IMR-90 (cell line): ENCODE measurements at places on chromosomes 2 and 18. TPM values are rescaled to one million over a fixed set of nuclear protein-coding genes. Genes with fewer than 3 reads are reported as not detected.

Gene SIGLEC15
- 0.83 and 1.1 TPM in 2 replicates for total RNA-seq

DNA sequence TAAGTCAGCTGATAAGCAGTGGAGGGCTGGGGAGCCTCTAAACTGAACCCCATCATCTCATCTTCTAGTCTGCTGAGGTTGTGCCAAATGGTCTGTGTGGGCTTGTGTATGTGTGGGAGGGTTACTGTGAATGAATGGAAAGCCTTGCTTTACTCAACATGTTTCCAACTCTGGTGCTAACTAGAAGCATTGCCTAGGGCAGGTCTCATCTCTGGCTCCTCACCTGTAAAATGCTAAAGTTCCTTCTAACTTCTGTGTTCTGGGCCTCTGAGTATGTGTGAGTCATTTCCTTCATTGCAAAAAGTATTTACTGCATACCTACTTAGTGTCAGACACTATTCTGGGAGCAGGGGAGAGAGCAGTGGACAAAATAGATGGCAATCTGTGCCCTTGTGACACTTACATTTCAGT lies 1.3 kb downstream of the LIPG start:
- no peak for DNase-seq
- H3K4me3 ChIP-seq = no peak overlapping the region
- H3K4me1 ChIP-seq = peaks cover 7% of the 10 kb centered on the region
- no peaks in the 10 kb centered on the region for H3K36me3 ChIP-seq

GRCh38 chr2:220871909-220872308 lies 700.2 kb downstream of the EPHA4 start:
- no peaks in the 10 kb centered on the region for H3K4me1 ChIP-seq
- H3K36me3 ChIP-seq = no peaks in the 10 kb centered on the region
- no peaks in the 10 kb centered on the region for H3K27me3 ChIP-seq
- H3K27ac ChIP-seq = no peak overlapping the region
- no peak for DNase-seq

Gene GRB14
- total RNA-seq = not detected in 2 replicates

Gene SPC25
- total RNA-seq = 2.0 and 5.6 TPM in 2 replicates

GRCh38 chr2:205930209-205930608 lies 155.8 kb downstream of the INO80D start:
- no peaks in the 10 kb centered on the region; the same call in 1 of the 2 replicates for H3K4me1 ChIP-seq
- DNase-seq = peak; percentile 55
- H3K27me3 ChIP-seq = peaks cover 12% of the 10 kb centered on the region
- no peak overlapping the region for H3K4me3 ChIP-seq
- H3K27ac ChIP-seq = no peak overlapping the region
- no peaks in the 10 kb centered on the region for H3K36me3 ChIP-seq

Gene HOXD13
- not detected in 2 replicates for total RNA-seq

GRCh38 chr2:22788749-22789327 lies 596.1 kb upstream of the KLHL29 start:
- H3K4me3 ChIP-seq = no peak overlapping the region
- no peak for DNase-seq
- no peak overlapping the region for H3K27ac ChIP-seq
- H3K4me1 ChIP-seq = no peaks in the 10 kb centered on the region
- no peaks in the 10 kb centered on the region for H3K27me3 ChIP-seq

GRCh38 chr2:55061523-55062344 lies 11.5 kb upstream of the RTN4 start:
- H3K4me1 ChIP-seq = no peaks in the 10 kb centered on the region
- no peak overlapping the region for H3K27ac ChIP-seq
- no peak for DNase-seq
- no peaks in the 10 kb centered on the region for H3K36me3 ChIP-seq
- H3K4me3 ChIP-seq = no peak overlapping the region
- H3K27me3 ChIP-seq = no peaks in the 10 kb centered on the region

Gene LINC00305
- not detected in 2 replicates for total RNA-seq

Gene SLC23A3
- under 0.01 and 0.18 TPM in 2 replicates for total RNA-seq

- no peak overlapping the region for H3K27ac ChIP-seq
- H3K4me1 ChIP-seq = peaks cover 2% of the 10 kb centered on the region; the same call in 1 of the 2 replicates
- no peaks in the 10 kb centered on the region for H3K36me3 ChIP-seq
- DNase-seq = peak; percentile 5
- no peak overlapping the region for H3K4me3 ChIP-seq
These were observed 6.4 kb upstream of the RBM44 start for GRCh38 chr2:237791977-237792727.

DNA sequence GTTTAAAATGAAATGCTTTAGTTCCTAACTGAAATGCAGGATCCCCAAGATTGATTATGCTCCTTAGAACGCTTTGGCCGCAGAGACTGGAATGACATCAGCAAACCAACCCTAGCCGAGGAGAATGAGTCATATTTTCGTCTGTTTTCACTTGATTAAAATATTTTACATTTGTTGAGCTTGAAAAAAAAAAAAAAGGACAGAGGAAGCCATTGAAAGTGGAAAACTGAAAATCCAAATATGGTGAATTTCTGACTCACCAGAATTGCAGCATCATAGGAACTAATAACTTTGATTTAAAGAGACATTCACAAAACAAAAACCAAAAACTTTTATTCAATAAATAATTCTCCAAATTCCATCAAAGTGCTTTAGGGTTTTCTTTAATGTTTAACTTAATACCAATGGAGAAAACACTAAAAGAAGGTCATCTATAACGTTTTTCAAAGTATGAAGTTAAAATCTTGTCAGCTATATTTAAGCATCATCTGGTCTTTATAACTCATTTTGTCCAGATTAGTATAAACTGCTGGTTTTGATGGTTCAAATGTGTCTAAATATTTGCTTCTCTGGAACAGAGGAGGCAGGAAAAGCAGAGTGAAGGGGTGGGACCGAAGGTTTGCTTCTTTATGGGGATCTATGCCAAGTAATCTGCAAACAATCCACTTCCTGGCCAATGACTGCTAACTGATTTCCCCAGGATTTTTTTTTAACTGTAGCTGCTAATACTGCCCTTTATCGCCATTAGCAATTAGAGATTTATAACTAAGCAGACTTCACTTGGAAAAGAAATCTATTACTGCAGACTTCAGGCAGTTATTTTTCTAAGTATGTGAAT lies 30.9 kb upstream of the COL5A2 start:
- peak overlapping the region; percentile 5; the same call in 1 of the 2 replicates for H3K4me3 ChIP-seq
- peak overlapping the region; percentile 96 for H3K27ac ChIP-seq
- no peaks in the 10 kb centered on the region for H3K36me3 ChIP-seq
- no peaks in the 10 kb centered on the region for H3K27me3 ChIP-seq
- peak; percentile 98 for DNase-seq

GRCh38 chr2:13308989-13309388 lies 592.3 kb downstream of the TRIB2 start:
- no peak overlapping the region for H3K27ac ChIP-seq
- no peaks in the 10 kb centered on the region for H3K36me3 ChIP-seq
- no peaks in the 10 kb centered on the region for H3K4me1 ChIP-seq
- no peaks in the 10 kb centered on the region for H3K27me3 ChIP-seq

DNA sequence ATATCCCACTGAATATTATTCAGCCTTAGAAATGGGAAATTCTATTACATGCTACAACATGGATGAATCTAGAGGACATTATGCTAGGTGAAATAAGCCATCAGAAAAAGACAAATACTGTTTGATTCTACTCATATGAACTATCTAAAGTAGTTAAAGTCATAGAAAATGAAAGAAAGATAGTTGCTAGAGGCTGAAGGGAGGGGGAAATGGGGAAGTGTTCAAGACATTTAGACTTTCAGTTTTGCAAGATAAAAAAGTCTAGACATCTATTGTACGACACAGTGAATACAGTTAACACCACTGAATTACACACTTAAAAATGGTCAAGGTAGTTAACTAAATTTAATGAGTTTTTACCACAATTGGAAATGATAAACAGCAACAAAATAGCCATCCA lies 835.9 kb upstream of the CHAC2 start:
- no peak for DNase-seq
- H3K36me3 ChIP-seq = no peaks in the 10 kb centered on the region
- no peaks in the 10 kb centered on the region for H3K27me3 ChIP-seq
- peaks cover 4% of the 10 kb centered on the region for H3K4me1 ChIP-seq
- H3K4me3 ChIP-seq = no peak overlapping the region

Gene GRHL1
- 0.18 and 0.56 TPM in 2 replicates for total RNA-seq

DNA sequence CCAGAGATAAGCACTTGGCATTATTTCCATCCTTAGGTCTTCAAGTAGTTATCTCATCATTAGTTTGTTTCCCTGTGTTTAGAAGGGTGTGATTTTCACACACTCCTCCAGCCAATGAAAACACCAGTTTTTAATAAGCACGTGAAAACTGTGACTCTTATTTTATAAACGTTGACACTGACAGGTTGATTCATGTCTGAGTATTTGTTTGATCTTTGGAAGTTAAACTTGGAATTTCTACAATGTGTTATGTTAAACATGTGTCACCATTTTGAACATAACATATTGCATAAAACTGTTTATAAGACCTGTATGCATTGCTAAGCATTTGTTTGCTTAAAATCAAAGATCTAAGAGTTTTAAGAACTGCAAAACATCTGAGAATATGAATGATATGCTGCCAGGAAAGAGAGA lies 27.6 kb downstream of the SLC40A1 start:
- no peaks in the 10 kb centered on the region for H3K36me3 ChIP-seq
- peaks cover 6% of the 10 kb centered on the region for H3K4me1 ChIP-seq
- H3K4me3 ChIP-seq = no peak overlapping the region
- DNase-seq = no peak
- no peaks in the 10 kb centered on the region for H3K27me3 ChIP-seq
- H3K27ac ChIP-seq = no peak overlapping the region

GRCh38 chr2:195270466-195271039 lies 386.5 kb upstream of the SLC39A10 start:
- no peak overlapping the region for H3K27ac ChIP-seq
- no peaks in the 10 kb centered on the region for H3K4me1 ChIP-seq
- H3K4me3 ChIP-seq = no peak overlapping the region
- DNase-seq = no peak
- H3K27me3 ChIP-seq = no peaks in the 10 kb centered on the region

DNA sequence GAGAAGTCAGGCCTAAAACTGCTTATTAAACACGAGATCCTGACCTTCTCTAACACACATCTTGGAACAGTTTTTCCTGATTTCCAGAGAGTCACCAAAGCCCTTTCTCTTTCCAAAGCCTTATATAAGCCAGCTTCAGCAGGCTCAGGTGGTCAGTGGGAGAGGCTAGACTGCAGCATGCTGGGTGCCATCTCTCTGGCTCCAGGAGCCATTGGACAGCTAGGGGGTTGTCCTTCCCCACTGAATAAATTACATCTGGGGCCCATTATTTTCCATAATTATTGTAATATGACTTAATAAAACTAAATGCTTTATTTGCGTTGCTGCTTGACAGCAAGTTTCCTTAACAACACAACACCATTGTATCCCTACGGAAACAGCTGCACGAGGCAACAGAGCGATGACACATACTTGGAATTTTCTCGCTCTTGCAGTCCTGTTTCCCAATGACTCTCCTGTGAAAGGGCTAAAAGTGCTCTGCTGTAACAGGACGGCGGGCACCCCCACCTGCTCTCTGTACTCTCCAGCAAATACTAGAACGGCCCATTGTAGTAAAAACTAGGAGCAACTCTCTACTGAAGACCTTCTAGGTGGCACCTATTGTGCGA lies 160.6 kb downstream of the RNF144A start:
- no peaks in the 10 kb centered on the region for H3K4me1 ChIP-seq
- no peak overlapping the region for H3K4me3 ChIP-seq
- no peaks in the 10 kb centered on the region for H3K36me3 ChIP-seq
- no peak overlapping the region for H3K27ac ChIP-seq
- H3K27me3 ChIP-seq = no peaks in the 10 kb centered on the region

Gene OSR1
- 12.4 and 14.7 TPM in 2 replicates for total RNA-seq

DNA sequence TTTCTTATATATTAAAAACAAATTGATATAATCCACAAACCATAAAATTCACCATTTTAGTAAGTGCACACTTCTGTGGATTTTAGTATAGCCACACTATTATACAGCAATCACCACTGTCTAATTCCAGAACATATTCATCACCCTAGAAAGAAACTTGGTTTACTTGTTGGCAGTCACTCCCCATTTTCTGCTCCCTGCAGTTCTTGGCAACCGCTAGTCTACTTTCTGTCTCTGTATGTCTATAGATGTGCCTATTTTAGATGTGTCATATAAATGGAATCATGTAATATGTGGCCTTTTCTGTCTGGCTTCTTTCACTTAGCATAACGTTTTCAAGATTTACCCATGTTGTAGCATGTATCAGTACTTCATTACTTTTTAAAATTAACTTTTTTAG lies 5.7 kb downstream of the CKAP2L start:
- H3K27me3 ChIP-seq = no peaks in the 10 kb centered on the region
- H3K27ac ChIP-seq = no peak overlapping the region
- no peak overlapping the region for H3K4me3 ChIP-seq
- H3K4me1 ChIP-seq = peaks cover 3% of the 10 kb centered on the region
- H3K36me3 ChIP-seq = peaks cover 1% of the 10 kb centered on the region; the same call in 1 of the 2 replicates

DNA sequence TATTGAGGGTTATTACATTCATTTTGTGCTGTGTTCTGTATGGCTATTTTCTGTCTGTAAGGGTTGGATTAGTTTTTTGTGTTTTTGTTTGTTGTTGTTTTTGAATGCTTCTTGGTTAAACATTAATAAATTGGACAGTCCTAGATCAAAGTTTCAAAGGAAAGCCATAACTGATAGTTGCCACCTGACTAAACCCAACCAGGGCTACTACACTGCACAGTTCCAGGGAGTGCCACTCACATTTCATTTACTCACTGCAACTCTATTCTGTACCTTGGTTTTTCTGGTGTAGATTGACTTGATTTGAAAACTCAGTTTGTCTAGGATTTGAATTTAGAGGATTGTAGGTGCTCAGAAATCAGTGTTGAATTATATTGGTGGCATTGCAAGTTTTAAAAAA lies 6.4 kb downstream of the MYL12B start:
- no peak overlapping the region for H3K27ac ChIP-seq
- no peaks in the 10 kb centered on the region for H3K27me3 ChIP-seq
- H3K4me1 ChIP-seq = peaks cover 16% of the 10 kb centered on the region
- H3K4me3 ChIP-seq = no peak overlapping the region
- H3K36me3 ChIP-seq = peaks cover 7% of the 10 kb centered on the region
- no peak for DNase-seq

GRCh38 chr2:191152482-191153240 lies 1.9 kb upstream of the STAT4 start:
- H3K4me1 ChIP-seq = no peaks in the 10 kb centered on the region
- no peak overlapping the region for H3K4me3 ChIP-seq
- peak; percentile 75 for DNase-seq

GRCh38 chr2:83112858-83113257 lies 1346.2 kb downstream of the SUCLG1 start:
- H3K4me3 ChIP-seq = no peak overlapping the region
- H3K27me3 ChIP-seq = no peaks in the 10 kb centered on the region
- peak; percentile 0 for DNase-seq
- H3K4me1 ChIP-seq = no peaks in the 10 kb centered on the region

- no peaks in the 10 kb centered on the region for H3K36me3 ChIP-seq
- peak; percentile 20 for DNase-seq
- no peak overlapping the region for H3K27ac ChIP-seq
- no peaks in the 10 kb centered on the region for H3K4me1 ChIP-seq
These were observed 95.6 kb upstream of the THOC1 start for GRCh38 chr18:363301-364085.

GRCh38 chr18:31562726-31563125 lies 29.0 kb upstream of the TTR start:
- no peaks in the 10 kb centered on the region for H3K4me1 ChIP-seq
- no peaks in the 10 kb centered on the region for H3K36me3 ChIP-seq
- DNase-seq = no peak
- no peaks in the 10 kb centered on the region for H3K27me3 ChIP-seq
- H3K27ac ChIP-seq = no peak overlapping the region
- no peak overlapping the region for H3K4me3 ChIP-seq
